Smooth muscle cell of trachea (primary cell): ENCODE measurements at places on chromosomes 11 and 22. TPM values are rescaled to one million over a fixed set of nuclear protein-coding genes. Genes with fewer than 3 reads are reported as not detected.

Gene HORMAD2
- total RNA-seq = 0.15 TPM in 1 of 2 replicates, not detected in the other

Gene CD3D
- not detected in 2 replicates for total RNA-seq

Gene C11orf91
- 0.33 TPM in 1 of 2 replicates, not detected in the other for total RNA-seq

Gene C11orf24
- 32.6 and 43.0 TPM in 2 replicates for total RNA-seq

Gene MS4A2
- not detected in 2 replicates for total RNA-seq

Gene OR6T1
- not detected in 2 replicates for total RNA-seq

Gene POU2AF1
- not detected in 2 replicates for total RNA-seq

Gene RTN4RL2
- 0.33 TPM in 1 of 2 replicates, not detected in the other for total RNA-seq

Gene PLA2G6
- 18.0 and 34.2 TPM in 2 replicates for total RNA-seq
